Dorsolateral prefrontal cortex (tissue), 122 donors: ENCODE measurements at places on chromosomes 5 and 9.

DNA sequence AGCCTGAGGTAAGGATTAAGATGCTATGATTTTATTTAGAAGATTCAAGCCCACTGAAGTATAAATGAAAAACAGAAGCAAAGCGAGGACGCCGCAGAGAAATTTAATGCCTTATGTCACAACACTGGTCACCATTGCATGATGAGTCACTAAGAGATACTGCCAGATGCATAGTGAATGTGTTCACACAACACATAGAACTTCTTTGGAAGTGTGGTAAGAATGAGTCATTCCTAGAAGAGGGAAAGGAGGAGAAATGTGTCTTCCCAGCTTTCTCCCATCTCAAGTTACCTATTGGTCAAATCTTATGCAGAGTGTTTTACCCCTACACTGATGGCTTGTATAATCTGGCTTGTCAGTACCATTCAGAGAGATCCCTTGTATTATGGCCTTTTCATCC lies 465.3 kb upstream of the ARRDC3 start:
- DNase-seq: no peak

DNA sequence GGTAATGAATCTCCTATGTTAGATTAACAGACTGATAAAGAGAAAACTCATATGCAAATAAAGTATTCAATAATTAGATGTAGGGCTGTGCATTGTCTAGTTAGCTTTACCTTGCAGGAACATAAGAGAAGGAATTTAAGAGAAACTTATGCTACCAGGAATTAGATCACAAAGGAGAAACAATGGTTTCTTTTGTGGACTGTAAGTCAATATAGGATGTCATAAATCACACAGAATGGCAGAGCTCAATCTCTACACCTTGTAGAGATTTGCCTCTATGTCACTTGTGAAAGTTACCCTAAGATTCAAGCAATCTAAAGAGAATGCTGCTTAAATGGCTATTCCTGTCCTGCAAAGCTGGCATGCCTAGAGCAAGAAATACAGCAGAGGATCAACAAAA lies 26.0 kb downstream of the SLCO4C1 start:
- DNase-seq: no peak

DNA sequence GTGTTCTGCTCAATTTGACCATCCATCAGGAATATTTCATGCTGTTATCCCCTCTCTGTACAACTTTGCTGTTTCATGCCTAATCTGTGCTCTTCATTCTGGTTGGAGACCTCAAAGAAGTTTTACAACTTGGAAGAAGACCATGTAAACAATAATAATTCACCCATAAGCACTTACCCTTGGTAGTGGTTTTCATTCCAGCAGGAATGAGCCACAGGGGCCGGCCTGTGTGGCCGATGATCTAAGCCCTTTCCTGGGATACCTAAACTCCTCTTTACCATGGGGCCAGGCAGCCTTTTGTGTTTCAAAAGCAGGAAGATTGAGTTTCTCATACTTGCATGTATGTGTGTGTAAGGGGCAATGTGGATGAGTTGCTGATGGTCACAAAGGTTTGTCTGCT lies 165.0 kb downstream of the FGF1 start:
- no peak for DNase-seq

- no peak for DNase-seq
Observed at GRCh38 chr5:67792891-67793290, 422.7 kb upstream of the PIK3R1 start.

- DNase-seq: no peak
Observed at GRCh38 chr9:115650768-115651167, 502.8 kb upstream of the PAPPA start.

GRCh38 chr5:122516432-122516743 lies 204.4 kb downstream of the SNCAIP start:
- DNase-seq: no peak

DNA sequence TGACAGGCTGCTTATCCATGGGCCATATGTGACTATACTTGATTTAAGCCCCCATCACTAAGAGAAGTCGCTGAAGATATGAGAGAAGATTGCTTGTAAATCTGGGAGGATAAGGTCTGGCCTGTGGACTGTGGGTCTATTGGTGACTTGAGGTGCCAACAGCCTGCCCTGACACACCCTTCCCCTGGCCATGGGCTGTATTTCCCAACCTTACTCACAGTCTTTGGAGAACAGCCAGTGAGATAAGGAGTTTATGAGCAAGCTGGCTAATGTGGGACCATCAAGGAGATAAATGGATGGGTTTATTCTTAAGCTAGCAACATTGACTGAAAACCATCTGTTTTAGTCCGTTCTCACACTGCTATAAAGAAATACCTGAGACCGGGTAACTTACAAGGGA lies 231.3 kb downstream of the ZSWIM6 start:
- no peak for DNase-seq

DNA sequence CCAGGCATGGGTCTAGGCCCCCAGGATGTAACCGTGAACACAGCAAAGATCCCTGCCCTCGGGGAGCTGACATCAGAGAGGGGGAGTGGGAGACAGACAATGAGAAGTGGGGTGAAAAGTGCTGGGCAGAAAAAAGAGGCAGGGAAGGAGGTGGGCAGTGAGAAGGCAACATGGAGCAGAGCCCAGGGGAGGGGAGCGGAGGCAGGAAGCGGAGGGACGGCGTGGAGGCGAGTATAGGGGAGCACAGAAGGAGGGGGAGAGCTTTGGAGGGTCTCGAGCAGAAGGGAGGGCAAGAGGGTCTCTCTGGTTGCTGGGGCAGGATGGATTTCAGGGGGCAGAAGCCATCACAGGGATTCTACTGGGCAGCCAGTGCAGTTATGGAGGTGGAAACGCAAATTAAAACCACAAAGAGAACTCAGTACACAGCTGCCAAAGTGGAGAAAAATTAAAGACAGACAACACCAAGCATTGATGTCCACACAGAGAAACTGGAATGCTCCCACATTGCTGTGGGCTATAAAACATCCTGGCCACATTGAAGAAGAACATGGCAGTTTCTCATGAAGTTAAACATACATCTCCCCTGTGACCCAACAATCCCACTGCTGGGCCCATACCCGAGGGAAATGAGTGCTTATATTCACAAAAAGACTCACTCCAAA lies 21.1 kb upstream of the LAMC3 start:
- DNase-seq: no peak

- no peak for DNase-seq
Observed at GRCh38 chr5:6708814-6709213, 4.4 kb upstream of the TENT4A start.

- DNase-seq: no peak
Observed at GRCh38 chr9:108765265-108765664, 90.5 kb downstream of the ACTL7B start.

DNA sequence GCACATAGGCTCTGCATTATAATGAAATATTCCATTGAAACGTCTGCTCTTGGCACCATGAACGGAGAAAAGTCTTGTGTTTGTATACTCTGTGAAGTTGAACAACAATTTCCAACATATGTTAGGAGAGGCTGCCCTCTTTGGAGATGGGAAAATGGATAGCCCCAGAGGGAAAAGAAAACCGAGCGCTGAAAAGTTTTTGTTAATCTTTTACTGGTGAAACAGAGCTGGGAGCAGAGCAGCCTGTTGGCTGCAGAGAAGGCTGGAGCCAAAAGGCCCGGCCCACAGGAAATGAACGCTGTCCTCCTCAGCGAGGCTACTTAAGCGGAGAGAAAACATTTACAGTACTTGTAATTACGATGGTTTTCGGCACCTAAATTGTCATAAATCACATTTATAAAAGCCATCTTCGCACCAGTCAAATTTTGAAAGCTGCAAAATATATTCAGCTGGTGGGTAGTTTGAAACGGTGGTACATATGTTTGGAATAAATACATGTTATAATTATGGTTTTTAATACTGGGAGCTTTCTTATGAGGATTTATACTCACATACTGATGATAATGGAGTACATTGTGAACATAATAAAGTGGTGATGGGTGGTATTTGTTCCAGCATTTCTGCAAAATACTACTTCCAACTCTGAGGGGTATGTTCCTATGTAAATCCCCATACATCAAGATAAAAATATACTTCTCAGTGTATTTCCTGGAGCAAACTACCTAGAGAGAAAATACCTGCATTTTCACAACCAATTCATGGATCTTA lies 129.6 kb upstream of the CNTLN start:
- no peak for DNase-seq

GRCh38 chr5:181134259-181134658 lies 3.3 kb upstream of the OR2V1 start:
- DNase-seq: no peak

- DNase-seq: no peak
Observed at GRCh38 chr5:150443242-150444075, 6.1 kb downstream of the RPS14 start.

DNA sequence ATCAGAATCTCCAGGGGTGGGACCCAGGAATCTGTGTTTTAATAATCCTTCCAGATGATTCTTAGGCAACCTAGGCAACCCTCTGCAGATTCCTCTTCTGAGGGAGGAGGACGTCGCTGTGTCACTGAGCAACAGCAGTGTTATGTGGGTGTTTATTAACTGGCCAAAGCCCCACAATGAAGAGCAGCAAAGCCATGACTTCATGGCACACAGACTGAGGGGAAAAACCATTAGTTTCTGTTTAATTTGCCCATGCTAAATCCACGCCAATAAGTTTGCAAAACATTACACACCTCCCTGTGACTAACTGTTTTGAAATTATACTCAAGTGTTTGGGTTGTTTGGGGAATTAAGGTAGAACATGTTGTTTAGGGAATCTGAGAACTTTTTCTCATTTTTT lies 83.7 kb upstream of the TMED7 start:
- no peak for DNase-seq

DNA sequence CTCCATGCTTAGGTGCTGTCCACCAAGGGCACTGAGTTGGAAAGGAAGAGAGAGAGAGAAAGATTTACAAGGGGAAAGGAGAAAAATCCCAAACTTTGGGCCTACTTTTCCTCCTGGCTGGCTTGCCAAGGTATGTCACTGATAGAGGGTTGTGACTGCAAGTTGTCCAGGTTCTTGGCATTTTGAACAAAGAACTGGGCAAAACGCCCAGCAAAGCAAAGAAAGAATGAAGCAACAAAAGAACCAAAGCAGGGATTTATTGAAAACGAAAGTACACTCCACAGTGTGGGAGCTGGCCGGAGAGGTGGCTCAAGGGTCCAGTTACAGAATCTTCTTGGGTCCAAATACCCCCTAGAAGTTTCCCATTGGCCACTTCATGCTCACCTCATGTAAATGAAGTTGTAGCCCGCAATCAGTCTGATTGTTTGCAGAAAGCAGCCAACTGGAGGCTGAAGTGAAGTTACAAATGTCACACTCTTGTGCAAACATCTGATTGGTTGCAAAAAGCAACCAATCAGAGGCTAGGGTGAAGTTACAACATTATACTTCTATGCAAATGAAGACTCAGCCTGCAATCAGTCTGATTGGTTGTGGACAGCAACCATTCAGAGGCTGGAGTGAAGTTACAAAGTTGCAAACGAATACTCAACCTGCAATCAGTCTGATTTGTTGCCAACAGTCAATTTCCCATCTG lies 263.5 kb downstream of the YTHDC2 start:
- DNase-seq: no peak

DNA sequence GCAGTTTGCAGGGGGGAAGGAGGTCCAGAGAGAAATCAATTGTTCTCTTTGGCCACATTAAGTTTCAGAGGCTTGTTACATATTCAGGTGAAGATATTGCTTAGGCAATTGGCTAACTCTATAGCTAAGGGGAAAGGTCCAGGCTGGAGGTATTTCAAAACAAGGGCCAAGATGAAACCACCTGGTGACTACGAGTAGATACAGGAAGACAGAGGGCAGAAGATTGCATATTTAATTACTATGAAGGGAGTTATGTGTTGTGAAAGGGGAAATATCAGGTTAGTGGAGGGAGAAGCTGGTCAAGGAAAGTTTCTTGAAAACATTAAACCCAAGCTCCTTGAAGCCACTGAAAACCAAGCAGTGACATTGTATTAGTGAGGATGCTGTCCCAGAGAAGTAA lies 1.9 kb upstream of the RAD23B start:
- no peak for DNase-seq

GRCh38 chr5:172299916-172300439 lies 16.4 kb upstream of the UBTD2 start:
- DNase-seq: no peak

GRCh38 chr5:2147504-2148311 lies 265.0 kb upstream of the IRX4 start:
- no peak for DNase-seq

GRCh38 chr5:134851307-134851923 lies 5.6 kb downstream of the C5orf24 start:
- DNase-seq: no peak

GRCh38 chr5:117414926-117415325 lies 840.3 kb upstream of the SEMA6A start:
- no peak for DNase-seq

DNA sequence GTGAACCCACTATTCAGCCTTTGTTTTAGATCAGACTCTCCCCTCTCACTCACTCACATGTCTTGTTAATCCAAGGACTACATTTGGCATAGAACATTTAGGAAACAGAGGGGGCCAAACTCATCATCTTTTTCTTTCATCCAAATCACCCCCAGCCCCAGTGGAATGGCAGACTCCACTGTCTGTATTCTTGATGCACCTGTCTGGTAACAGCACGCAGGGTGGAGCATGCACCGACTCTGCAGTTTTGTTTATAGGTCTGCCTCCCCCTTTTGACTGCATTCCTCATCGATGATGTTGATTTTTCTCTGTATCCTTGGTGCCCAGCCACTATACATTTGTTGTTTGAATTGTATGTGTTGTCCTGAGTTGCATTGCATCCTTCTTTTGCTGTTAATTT lies 66.0 kb downstream of the ANGPTL2 start:
- DNase-seq: no peak

DNA sequence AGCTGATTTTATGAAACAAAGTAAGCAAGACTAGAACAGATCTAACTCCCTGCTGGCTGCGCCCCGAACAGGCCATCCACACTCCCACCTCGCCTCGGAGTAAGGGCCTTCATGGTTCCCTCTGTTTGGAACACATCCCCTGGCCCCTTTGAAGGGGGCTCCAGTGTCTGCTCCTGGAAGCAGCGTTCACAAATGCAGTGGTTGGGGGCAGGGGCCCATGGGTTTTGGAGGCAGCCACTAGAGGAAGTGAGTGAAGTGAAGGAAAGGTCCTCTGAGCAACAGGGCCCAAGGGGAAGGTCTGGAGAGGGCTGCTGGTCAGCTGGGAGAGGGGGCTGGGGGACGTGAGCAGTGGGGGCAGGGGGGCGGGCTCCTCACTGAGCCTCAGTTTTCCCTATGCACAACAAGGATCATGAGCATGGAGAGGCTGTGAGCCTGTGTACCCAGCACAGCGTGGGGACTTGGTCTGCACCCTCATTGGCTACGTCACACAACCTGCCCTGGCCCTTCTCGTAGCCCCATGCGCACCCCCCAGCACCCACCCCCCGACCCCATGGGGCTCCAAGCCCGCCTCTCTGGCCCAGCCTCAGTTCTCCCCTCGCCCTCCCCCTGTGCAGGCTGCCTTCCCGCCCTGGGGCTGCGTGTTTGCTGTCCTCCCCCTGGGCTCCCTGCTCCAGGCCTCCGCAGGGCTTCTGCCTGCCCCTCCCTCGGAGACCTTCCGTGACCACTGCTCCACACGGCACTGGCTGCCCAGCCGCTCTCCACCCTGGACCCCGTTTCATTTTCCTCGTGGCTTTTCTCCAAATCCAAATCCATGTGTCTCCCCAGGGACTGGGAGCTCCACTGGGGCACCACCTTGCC lies 39.5 kb downstream of the RASGEF1C start:
- DNase-seq: no peak

- no peak for DNase-seq
Observed at GRCh38 chr5:18142831-18143230, 508.6 kb downstream of the TAF11L14 start.

GRCh38 chr5:403995-404394 lies 39.0 kb upstream of the EXOC3 start:
- DNase-seq: no peak
